A549 treated with GW870086 at 1 μM for 4 hours (cell line): ENCODE measurements at places on chromosomes 5 and 9. TPM values are rescaled to one million over a fixed set of nuclear protein-coding genes. Genes with fewer than 3 reads are reported as not detected.

ANKRD18B gene
- total RNA-seq, result 3.3 to 7.2 TPM (median 6.8 TPM) in 5 replicates

KIF20A gene
- total RNA-seq, result 37.8 to 49.5 TPM (median 41.9 TPM) in 5 replicates

CDO1 gene
- not detected in 5 replicates for total RNA-seq

ENTREP1 gene
- total RNA-seq, result 0.41 to 0.75 TPM (median 0.58 TPM) in 5 replicates

DIRAS2 gene
- not detected in 5 replicates for total RNA-seq

ADGRD2 gene
- total RNA-seq, result not detected in 5 replicates

SLC46A2 gene
- not detected in 5 replicates for total RNA-seq

FLT4 gene
- 3.0 to 5.3 TPM (median 3.6 TPM) in 5 replicates for total RNA-seq

CEL gene
- total RNA-seq, result 0.46 to 0.71 TPM (median 0.63 TPM) in 5 replicates

ORM1 gene
- total RNA-seq, result not detected in 5 replicates

PCDHB6 gene
- total RNA-seq, result 0.81 to 1.2 TPM (median 0.89 TPM) in 5 replicates

APBA1 gene
- 0.13 to 0.48 TPM (median 0.15 TPM) in 5 replicates for total RNA-seq

HDAC3 gene
- total RNA-seq, result 43.3 to 53.6 TPM (median 48.3 TPM) in 5 replicates

AIF1L gene
- 1.6 to 2.4 TPM (median 1.7 TPM) in 5 replicates for total RNA-seq

CDC25C gene
- total RNA-seq, result 8.6 to 11.7 TPM (median 10.5 TPM) in 5 replicates

SPATA31A3 gene
- total RNA-seq, result not detected in 5 replicates

PSAT1 gene
- total RNA-seq, result 158 to 174 TPM (median 168 TPM) in 5 replicates

NRARP gene
- total RNA-seq, result 1.9 to 4.6 TPM (median 4.1 TPM) in 5 replicates

BASP1 gene
- total RNA-seq, result 224 to 273 TPM (median 254 TPM) in 5 replicates

TMEM252 gene
- not detected in 5 replicates for total RNA-seq

IL3 gene
- total RNA-seq, result not detected in 5 replicates

TMEFF1 gene
- 1.0 to 1.3 TPM (median 1.1 TPM) in 5 replicates for total RNA-seq

GDNF gene
- total RNA-seq, result 0.03 to 0.10 TPM (median 0.05 TPM) in 4 of 5 replicates, not detected in the other

NHP2 gene
- total RNA-seq, result 380 to 478 TPM (median 408 TPM) in 5 replicates

NMUR2 gene
- total RNA-seq, result 0.08 to 0.13 TPM in 2 of 5 replicates, not detected in the others

RANBP17 gene
- 2.3 to 3.2 TPM (median 2.9 TPM) in 5 replicates for total RNA-seq
